ENCODE measurements at places on chromosomes 7 and 10.

DNA sequence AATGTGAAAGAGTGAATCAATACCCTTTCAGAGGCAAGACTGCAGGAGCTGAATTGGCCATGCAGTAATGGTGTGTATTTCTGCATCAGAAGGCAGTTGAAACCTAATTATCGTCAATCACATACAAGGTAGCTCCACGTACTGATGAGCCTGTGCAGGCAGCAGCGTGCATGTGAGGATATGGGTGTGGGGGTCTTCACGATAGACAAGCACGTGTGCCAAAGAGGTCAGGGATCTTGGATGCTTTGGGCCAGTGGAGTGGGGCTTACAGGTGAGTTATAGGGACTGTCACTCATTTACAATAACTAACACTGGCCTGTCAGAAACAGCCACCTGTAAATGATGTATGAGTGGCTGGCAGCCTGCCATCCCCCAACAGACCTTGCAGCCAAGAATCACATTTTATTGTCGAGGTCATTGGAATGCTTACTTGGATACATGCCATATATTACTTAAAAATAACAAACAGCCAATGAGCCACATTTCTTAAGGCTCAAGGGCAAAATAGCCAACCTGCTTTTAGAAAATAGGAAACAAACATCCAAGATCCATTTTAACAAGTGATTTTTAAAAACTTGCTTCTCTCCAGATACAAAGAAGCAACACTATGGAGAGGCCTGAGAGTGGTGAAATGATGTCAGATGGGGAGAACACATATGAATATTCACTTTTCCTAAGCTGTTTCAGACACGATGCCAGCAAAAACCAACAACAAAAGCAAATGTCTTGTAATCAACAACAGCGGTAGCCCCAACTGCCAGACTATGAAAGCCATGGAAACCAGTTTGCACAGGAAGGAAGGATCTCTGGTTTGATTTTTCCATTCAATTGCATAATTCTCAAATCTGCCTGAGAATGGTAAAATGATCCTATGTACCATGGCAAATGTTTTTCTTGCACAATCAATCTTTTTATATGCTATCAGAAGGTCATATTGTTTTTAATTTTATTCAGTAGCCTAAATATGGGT, 210.7 kb downstream of the SKAP2 start:
- DNase-seq = no peak

GRCh38 chr7:104548861-104549260, 220.5 kb downstream of the LHFPL3 start:
- DNase-seq = no peak

DNA sequence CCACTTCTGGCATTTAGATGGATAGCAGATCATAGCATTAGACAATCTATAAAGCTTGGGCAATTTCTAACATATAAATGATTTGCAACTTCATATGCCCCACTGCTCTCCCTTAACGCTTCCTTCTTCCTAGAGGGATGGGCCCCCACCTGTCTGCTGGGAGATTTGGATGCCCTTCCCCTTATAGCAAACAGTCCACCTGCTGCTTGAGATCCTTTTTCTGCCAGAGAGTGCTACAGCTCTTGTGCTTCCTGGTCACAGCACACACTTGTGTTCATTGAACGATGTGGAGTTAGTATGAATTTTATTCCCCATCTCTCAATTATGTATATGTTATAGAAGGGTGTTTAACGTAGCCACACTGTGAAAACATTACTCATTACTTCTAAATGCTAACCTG, 10.4 kb upstream of the PCGF5 start:
- DNase-seq = no peak

DNA sequence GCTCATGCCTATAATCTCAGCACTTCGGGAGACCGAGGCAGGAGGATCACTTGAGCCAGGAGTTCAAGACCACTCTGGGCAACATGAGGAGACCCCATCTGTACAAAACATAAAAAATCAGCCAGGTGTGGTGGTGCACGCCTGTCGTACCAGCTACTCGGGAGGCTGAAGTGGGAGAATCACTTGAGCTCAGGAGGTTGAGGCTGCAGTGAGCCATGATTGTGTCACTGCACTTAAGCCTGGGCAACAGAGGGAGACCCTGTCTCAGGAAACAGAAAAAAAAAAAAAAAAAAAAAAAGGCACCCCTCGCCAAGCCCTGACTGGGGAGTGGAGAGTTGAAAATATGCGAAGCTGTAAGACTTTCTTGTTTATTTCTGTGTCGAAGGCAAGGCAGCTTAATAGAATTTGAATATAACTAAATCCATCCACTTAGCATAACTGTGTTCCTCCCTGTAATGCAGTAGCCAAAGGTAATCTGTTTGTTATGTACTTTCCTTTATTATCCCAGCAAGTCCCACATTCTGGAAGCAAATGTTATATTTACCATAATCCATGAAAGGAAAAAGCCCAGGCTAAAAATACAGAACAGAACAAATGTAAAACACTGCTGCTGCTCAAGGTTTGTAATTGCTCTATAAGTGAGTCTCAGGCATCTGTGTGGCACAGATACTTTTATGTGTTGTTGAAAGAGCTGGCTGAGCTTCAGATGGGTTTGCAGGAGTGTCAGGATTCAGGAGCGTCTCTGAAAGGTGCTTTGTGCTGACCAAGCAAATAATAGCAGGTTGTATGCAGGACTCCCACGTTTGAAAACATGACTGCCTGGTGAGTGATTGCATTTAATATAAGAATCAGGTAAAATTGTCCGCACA, 127.2 kb downstream of the CELF2 start:
- no peak for DNase-seq

- no peak for DNase-seq
These were observed 705.6 kb upstream of the GALNT17 start for GRCh38 chr7:70426249-70426880.

DNA sequence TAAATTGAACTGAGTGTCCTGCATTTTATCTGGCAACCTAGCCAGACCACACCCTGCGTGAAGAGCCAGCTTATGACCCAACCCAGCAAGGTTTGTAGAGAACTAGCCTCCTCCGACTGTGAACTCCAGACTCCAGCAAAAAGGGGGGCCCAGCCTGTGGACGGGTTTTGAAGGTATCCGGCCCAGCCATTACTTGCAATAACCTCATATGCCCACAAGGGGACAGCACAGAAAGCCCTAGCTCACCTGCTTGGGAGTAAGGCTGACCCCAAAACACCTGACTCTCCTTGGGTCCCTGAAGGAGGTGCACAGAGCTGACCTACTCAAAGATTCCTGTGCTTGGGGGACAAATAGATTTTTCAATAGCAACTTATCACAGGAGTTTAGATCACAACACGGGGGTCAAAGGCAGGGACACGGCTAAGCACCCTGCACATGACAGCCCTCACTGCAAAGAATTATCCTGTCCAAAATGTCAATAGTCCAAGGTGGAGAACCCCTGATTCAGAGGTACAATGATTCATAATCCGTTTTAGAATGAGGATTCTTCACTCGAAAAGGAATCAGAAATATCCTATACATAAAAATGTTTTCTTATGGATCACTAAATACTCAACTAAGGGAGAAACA, 4.6 kb downstream of the TRPV6 start:
- DNase-seq = peak; percentile 49

DNA sequence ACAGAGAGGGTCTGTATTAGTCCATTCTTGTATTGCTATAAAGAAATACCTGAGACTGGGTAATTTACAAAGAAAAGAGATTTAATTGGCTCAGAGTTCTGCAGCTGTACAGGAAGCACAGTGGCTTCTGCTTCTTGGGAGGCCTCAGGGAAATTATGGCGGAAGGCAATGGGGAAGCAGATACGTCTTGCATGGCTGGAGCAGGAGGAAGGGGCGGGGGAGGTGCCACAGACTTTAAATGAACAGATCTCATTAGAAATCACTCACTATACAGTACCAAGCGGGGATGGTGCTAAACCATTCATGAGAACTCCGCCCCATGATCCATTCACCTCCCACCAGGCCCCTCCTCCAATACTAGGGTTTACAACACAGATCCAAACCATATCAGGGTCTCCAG, 3.7 kb upstream of the CALU start:
- DNase-seq = no peak

- DNase-seq = no peak
These were observed 114.3 kb upstream of the GALNT17 start for GRCh38 chr7:71017602-71018001.

DNA sequence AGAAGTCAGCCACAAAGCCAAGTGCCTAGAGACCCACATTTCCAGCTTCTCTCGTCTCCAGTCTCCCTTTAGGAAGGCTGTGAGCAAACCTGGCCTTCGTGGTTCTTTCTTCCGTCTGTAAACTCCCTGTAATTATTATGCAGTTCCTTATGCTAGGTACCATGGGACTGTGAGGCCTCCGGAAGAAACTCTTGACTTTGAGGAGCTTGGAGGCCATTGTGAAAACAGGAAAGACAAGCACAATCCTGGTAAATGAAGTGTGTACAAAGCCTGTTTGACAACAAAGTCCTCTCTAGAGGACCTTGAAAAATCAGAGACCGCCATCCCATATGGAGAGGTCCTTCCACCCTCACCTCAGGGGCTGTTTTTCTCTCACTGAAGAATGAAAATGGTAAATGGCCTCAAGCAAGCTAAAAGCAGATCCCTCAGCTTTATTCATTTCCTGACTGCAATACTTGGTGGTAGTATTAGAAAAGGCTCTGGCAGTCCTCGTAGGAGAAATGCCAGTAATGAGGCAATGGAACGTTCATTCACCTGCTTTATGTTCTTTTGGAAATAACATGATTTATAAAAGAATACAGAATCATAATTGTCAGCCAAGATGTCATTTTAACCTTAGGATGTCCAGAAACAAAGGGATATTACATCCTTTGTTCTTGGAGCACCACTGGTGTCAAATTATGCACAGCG, 926.4 kb downstream of the LRMDA start:
- DNase-seq = no peak

- DNase-seq = peak; percentile 69
These were observed 1.9 kb upstream of the PLAU start for GRCh38 chr10:73908853-73909539.

DNA sequence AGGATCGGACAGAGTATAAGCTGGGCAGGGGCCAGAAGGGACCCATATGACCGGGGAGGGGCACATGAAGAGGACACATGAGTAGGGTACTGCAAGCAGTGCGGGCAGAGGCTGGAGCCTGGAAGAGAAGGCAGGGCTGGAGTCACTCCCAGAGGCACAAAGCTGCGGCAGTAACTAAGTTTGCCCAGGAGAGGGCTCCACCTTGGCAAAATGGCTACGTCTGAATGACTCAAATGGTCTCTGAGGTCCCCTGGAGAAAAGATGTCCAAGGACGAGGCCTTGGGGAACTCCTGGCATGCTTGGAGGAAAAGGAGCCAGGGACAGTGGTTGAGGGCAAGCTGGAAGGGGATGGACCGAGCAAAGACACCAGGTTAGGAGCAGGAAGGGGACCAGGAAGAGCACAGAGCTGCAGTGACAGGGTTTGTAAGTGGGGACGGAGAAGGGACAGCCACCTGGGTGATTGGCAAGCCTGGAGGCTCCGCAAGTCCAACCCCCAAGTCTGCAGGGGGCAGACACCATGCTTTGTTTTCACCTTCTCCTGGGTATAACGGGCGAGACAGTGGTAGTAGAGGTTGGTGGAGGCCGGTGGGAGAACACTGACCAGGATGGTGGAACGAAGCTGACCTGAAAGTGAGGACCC, 43.1 kb upstream of the LBX1 start:
- peak; percentile 69 for DNase-seq

GRCh38 chr10:49690698-49691356, 11.4 kb downstream of the C10orf53 start:
- DNase-seq = no peak

- no peak for DNase-seq
These were observed 69.4 kb downstream of the FRMD4A start for GRCh38 chr10:14261336-14261735.

DNA sequence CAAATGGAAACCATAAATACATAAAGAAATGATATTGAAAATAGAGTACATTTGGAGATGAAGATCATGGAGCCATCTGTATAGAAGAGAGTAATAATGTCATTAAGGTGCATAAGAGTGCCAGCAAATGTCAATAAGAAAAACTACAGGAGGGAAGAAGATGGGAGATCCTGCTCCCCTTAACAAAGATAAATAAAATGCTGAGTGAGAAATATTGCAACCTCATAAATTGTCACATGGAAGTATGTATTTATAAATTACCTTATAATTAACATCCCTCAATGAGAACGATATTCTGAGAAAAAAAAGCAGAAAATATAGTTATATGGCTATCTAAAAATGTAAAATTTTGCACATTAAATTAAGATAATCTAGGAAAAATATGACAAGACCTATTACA, 155.2 kb upstream of the PRSS1 start:
- no peak for DNase-seq

DNA sequence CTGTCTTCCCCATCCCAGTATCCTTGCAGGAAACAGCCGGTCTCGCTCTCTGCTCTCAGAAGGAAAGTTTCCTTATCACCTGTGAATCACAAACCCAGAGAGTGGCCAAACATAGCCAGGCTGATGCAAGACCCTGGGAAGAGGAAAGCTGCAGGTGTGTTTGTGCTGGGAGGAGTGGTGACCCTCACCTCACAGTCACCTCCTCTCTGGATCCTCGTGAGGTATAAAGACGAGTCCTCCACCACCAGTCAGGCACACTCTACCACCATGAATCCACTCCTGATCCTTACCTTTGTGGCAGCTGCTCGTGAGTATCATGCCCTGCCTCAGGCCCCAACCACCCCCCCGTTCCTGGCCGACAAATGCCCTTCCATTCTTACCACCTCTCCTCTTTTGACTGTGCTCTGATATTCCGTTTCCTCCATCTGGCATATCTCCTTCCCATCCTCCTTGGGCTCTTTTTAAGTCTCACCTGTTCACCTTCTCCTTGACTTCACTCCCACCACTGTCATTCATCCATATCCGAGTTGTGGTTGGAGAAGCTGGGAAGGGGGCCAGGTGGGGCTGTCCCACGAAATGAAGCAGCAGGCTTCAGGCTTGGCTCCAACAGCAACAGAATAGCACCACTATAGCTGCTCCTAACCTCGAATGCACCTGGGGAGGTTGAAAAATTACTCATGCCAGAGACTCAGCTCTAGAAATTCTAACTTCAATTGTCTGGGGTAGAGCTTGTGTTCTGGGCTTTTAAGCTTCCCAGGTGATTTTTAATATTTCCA, at the start of gene PRSS1:
PRSS1 (plus strand) TSS at position 255 of the 776 bp plus-strand sequence; CDS start at position 268, 13 bp downstream.
- DNase-seq = no peak

GRCh38 chr10:13788320-13788600, 201.5 kb downstream of the PRPF18 start:
- DNase-seq = no peak

GRCh38 chr10:116984202-116984990, 20.6 kb downstream of the SHTN1 start:
- no peak for DNase-seq
